ENCODE measurements at places on chromosomes 16 and 17. TPM values are rescaled to one million over a fixed set of nuclear protein-coding genes. Genes with fewer than 3 reads are reported as not detected.

- no peak for DNase-seq
Observed at GRCh38 chr17:39954876-39955275, 7.9 kb upstream of the GSDMA start.

- DNase-seq: no peak
Observed at GRCh38 chr17:18042983-18043382, 3.8 kb downstream of the GID4 start.

DNA sequence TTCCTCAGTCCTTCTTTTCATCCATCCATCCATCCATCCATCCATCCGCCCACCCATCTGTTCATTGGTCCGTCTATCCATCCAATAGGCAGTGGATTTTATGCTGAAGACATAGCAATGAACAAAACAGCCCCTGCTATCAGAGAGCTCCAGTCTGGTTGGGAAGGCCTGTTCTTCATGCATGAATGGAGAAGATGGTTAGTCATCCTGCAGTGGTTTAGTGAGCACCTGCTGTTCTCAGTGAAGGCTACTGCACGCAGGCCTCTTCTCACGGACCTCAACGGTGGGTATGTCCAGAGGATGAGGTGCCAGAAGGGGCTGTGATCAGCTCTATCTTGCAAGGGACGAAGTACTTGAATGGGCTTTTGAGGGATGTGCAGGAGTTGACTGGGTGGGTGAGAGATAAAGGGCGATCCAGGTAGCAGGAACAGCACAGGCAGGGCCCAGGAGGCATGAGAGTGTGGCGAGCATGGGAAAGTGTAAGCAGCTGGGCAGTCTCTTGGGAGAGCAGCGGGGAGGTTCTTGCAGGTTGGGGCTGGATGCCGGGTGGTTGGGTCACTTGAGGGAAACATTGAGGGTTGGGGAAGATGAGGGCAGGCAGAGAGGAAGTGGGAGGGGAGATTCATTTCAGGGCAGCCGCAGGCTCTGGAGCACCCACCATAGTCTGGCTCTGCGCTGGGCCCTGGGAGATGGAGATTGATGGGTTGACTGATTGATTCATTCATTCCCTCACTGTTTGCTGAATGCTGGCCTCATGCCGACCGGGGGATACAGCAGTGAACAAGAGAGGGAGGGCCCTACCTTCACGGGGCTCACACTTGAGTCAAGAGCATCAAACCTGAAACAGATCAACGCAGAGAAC, 115.0 kb upstream of the CIBAR2 start:
- no peak for DNase-seq

DNA sequence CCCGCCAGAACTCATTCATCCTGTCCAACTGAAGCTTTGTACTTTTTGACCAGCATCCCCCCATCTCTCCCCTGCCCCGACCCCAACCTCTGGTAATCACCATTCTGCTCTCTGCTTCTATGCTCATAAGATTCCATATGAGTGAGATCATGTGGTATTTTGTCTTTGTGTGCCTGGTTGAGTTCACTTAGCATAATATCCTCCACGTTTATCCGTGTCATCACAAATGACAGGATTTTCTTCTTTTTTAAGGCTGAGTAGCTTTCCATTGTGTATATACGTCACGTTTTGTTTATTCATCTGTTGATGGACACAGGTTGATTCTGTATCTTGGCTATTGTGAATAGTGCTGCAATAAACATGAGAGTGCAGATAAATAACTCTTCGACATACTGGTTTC, 278.9 kb downstream of the SNX29 start:
- no peak for DNase-seq

- no peak for DNase-seq
Observed at GRCh38 chr17:56465886-56466285, 127.6 kb upstream of the NOG start.

- DNase-seq: no peak
Observed at GRCh38 chr17:36088670-36089338, 1.1 kb downstream of the CCL3 start.

DNA sequence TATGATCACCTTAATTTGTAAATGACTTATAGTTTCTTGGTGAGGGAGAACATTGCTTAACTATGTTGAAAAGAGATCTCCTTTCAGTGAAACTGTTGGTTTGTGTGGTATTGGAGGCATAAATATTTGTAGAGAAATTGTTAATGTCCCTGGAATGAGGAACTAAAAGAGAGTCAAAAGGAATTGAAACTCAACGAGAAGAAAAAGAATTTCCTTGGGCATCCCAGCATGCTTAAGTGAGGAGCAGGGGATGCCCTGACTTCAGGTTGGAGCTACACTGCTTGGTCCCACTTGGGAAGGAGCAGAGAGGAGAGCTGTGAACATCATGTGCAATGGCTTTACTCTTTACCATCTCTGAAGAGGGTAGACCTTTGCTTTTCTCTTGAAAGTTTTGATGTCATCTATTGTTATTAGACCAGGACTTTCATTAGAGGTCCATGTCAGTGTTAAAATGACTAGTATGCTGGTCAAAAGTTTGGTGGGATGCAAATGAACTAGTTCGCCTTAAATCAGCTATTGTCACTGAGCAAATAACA, 21.7 kb downstream of the KRT23 start:
- no peak for DNase-seq

GRCh38 chr17:72362376-72363088, 241.7 kb downstream of the SOX9 start:
- DNase-seq: no peak

The KREMEN2 gene
- total RNA-seq: not detected

The ZACN gene
- total RNA-seq: not detected

Measured in thyroid gland (tissue), 4 donors.